ENCODE measurements at places on chromosomes 1 and 21.

GRCh38 chr1:203733009-203733863 is 31.7 kb upstream of the LAX1 start:
- no peak for DNase-seq

DNA sequence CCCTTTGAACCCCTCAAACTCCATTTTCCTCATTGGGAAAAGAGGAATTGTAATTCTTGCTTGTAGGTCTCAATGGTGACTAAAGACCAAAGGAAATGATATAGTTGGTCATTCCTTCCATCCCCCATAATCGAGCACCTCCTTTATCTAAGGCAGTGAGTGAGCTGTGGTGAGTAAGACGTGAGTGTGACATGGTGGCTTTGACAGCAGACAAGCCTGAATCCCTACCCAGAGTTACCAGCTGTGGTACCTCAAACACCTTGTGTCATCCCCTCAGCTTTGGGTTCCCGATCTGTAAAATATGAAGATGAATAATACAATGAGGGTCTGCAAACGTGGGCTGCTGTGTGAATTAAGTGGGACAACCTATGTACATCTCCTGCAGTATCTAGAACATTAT is 8.4 kb downstream of the TRAF5 start:
- DNase-seq = no peak

GRCh38 chr1:233237647-233238046 is 57.9 kb downstream of the PCNX2 start:
- no peak for DNase-seq

DNA sequence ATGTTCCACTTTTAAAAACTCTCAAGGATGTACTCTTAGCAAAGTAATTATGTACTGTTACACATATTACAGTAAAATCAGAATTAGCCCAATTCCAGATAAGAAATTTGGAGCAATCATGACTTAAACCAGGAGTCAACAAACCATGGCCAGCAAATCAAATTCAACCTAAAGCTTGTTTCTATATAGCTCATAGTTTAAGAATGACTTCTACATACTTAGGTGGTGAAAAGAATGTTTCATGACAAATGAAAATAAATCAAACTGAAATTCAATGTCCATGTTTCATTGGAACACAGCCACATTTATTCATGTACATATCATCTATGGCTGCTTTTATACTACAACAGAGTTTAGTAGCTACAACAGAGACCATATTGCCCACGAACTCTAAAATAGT is 35.1 kb downstream of the FRRS1 start:
- no peak for DNase-seq

- no peak for DNase-seq
These were observed 39.0 kb downstream of the SNAP47 start for GRCh38 chr1:227774051-227774731.

DNA sequence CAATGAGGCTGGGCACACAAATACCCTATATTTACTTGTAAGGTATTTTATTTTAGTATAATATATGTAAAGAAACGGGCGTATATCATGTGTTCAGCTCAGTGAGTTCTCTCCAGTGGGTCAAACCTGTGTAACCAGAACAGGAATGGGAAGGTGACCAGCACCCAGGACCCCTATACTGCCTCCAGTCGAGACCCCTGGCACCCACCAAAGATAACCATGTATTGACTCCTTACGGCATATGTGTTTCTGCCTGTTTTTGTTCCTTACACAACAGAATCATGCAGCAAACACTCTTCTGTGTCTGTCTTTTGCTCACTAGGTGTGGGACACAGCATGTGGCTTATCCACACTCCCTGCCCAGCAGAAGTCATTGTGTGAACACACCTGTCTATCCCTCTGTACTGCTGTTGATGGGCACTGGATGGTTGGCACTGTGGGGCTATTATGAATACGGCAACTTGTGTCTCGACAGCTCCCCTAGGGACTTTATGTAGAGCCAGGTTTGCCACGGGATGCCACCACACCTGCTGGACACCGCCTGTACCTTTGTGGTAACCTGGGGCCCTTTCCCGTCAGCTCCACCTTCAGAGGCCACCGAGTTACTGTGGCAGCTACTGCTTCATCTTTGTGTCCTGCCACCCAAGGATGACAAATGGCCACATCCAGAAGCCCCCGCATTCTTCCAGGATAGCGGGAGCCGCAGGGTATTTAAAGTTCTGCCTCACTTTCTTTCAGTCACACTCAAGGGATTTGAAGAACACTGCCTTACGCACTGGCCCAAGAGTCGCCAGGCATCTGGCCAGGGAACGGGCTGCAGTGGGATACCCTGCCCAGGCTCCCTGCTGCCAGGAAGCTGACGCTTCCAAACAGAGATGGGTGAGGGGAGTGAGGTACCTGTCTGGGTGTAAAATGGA is 23.5 kb upstream of the C2CD2 start:
- no peak for DNase-seq

GRCh38 chr21:21751286-21751685 is 753.1 kb downstream of the NCAM2 start:
- DNase-seq = no peak

DNA sequence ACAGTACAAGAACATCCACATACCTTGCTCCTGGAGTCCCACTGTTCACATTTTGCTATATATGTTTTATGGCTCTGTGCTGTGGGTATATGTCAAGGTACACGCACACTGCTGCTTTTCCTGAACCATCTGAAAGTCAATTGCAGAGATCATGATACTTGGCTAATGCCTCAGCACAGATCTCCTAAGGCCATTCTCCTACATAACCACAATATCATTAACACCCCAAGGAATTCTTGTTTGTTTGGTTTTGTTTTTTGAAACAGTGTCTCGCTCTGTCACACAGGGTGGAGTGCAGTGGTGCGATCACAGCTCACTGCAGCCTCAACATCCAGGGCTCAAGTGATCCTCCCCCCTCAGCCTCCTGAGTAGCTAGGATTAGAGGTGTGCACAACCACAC is 16.0 kb downstream of the CTNNBIP1 start:
- no peak for DNase-seq

DNA sequence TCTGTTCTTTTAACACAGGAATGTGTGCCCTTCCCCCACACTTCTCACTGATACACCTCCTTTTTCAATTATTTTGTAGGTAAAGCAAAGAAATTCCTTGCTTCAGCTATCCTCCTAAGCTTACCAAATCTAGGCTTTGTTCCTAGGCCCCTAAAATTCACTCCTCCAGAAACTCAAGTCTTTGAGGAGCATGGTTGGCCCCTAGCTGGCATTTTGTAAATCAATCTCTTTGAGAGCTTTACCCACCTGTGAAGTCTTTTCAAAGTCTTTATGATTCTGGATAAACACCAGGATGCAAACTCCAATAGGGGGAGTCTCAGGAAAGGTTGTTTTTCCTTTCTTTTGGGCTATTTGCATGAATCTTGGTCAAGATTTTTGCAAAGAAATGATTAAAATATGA is 82.9 kb upstream of the ZNF644 start:
- no peak for DNase-seq
